ENCODE measurements at places on chromosomes 3 and 15.

GRCh38 chr15:35768949-35769348 is 223.0 kb upstream of the DPH6 start:
- DNase-seq, result no peak

GRCh38 chr3:132399054-132399929 is 18.0 kb upstream of the DNAJC13 start:
- DNase-seq, result peak; percentile 84

DNA sequence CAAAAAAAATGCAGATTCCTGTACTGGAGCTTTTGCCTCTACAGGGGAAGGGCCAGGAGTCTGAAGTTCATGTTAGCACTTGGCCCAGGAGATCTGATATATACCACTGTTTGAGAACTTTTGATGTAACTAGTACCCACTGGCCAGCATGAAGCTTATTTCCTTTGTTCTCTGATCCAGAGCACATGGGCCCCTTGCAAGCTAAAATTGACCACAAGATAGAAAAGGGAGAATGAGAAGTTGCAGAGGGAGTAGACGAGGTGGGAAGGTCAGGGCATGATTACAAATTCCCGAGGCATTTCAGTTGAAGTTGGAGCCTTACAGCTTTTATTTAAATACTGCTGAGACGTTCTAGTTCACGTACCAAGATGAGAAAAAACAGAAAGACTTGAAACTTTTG is 28.2 kb downstream of the TGM4 start:
- peak; percentile 41 for DNase-seq

GRCh38 chr3:112777811-112778210 is 68.9 kb downstream of the CD200R1L start:
- no peak for DNase-seq

DNA sequence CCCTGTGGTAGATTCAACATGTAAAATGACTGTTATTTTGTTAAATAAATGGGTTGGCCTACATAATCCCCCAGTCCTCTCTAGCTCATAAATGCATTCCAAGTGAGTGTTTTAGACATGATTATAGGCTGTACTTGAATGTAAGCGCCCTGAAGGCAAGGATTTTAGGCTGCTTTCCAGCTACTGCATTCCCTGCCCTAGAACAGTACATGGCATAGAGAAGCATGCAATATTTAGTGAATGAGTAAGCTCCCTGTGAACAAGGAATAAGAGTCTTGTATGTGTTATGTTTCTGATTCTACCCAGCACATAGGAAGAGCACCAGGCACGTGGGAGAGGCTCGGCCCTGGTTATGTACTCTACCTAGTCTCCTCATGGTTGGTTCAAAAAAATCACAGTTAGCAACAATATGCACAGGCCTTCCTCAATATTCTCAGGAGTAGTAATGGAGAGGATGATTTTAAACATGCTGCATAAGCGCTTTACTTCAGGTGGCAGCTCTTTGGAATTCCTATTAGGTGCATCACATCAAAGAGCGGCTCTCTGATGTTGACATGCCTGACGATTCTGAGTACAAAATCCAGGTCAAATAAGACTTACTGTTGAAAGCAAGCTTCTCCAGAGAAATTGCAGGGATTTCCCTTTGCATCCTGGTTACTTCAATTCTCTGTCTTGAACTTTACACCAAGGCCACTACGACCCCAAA is 456.6 kb downstream of the MAGI1 start:
- DNase-seq, result no peak

GRCh38 chr3:152331018-152331541 is 62.4 kb downstream of the MBNL1 start:
- peak; percentile 92 for DNase-seq

DNA sequence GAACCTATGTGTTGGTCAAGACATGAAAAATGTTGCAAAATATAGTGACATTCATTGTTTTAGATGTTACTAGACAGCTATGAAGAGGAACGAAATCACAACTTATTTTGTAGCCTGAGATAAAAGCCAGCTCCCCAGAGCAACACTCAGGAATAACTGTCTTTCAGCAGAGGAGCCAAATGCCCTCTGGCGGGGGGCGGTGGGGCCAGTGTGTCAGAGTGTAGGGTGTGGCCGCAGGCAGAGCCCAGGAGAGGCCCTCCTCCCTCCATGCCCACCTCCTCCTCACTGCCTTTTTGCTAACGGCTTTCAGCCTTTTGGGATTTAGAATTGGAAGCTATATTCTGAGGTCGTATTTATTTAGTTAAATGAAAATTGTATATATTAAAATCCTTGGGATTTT is 16.9 kb downstream of the APOD start:
- no peak for DNase-seq

- peak; percentile 48 for DNase-seq
Observed at GRCh38 chr3:14439501-14440167, 37.2 kb downstream of the SLC6A6 start.

DNA sequence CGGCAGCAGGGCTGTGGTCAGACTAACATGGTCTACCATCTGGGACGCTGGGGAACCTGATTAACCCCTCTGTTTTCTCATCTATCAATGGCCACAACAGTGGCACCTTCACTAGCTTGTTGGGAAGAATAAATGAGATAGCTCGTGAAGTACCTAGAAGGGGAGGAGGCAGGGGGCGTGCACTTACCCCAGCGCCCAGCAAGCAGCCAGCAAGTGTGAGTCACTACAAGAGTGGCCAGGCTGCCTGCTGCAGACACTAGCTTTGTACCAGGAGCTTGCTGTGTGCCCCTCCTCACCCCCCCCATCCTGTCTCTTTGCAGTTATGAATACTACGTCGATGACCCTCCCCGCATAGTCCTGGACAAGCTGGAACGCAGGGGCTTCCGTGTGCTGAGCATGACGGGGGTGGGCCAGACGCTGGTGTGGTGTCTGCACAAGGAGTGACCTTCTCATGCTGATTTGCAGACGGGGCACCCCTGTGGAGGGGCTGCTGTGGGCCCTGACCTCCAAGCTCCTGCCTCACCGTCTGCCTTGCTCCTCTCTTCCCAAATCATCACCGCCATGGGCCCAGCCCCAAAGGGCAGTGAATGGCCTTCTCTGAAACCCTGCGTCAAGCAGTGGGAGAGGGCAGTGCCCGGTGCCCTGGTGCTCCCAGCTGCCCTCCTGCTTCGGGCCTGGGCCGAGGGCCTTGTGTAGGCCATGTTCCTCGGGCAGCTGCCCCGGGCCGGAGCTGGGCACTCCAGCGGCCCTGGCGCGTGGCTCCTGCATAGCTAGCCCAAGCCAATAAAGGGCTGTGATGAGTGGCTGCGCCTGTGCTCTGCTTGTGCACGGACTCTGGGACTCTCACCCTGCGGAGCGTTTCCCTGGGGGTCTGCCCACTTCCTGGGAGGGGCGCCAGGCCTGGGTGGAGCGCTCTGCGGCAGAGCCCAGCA is 2.6 kb upstream of the C15orf62 start:
- peak; percentile 26 for DNase-seq

DNA sequence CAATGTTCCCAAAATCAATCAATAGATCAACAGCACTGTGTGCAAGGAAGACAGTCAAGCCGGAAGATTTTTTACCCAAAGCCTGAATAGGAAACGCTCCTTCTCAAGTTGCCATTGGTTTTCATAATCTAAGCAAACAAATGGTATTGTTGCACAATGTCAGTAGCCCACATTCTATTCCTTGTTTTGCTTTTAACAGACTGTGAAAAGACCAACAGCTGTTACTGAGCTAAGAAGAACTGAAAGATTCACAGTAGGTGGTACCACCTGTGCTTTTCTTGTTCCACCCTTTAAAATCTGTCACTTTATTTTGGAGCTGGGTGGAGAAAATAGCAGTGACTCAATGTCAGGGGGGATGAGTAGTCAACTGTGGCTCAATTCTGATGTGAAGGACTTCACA is 357.5 kb upstream of the CADM2 start:
- DNase-seq, result no peak

DNA sequence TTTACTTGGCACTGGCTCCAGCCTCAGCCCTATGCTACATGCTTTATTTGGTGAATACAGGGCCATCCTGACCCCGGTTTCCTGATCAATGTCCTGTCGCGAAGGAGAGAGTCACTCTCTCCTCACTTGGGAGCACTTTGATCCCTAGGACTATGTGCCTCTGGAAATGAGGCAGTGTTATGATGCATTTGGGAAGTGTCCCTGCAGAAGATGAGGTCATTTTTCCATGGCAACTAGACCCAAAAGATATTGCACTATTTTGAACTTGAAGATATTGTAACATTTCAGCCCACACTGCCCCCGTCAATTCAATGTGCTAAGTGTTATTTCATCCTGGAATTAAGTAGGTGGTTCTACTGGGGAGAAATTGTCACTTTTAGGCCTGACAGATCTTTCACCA is 68.0 kb downstream of the LRRK1 start:
- DNase-seq, result peak; percentile 36

DNA sequence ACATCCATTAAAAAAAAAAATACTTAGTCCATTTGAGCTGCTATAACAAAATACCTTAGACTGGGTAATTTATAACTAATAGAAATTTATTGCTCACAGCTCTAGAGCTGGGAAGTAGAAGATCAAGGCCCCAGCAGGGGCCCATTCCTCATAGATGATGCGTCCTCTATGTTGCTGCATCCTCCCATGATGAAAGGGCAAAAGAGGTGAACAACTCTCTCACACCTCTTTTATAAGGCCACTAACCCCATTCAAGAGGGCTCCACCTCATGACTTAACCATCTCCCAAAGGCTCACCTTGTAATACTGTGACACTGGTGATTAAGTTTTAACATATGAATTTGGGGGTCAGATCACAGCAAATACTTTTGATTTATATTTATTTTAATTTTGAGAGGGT is 3.0 kb upstream of the TLNRD1 start:
- no peak for DNase-seq

- DNase-seq, result no peak
Observed at GRCh38 chr3:123270818-123271217, 69.1 kb downstream of the SEC22A start.

DNA sequence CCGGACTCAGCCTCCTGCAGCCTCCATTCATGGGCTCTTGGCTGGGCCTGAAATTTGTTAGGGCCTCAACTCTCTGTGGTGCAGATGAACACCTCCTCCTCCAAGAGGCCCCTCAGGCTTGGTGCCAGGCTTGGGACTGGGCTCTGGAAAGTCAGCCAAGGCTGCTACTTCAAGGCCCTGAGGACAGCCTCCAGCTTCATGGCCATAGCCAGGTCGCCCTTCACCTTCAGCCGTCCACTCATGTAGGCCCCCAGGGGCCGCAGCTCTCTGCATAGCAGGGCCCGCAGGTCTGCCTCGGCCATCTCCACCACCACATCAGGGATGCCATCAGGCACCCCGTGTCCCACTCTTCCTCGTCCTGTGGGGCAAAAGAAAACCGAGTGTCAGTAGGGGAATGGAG is 8.3 kb downstream of the STOML1 start:
- DNase-seq, result no peak

- DNase-seq, result no peak
Observed at GRCh38 chr3:156217674-156218352, 97.4 kb downstream of the KCNAB1 start.

DNA sequence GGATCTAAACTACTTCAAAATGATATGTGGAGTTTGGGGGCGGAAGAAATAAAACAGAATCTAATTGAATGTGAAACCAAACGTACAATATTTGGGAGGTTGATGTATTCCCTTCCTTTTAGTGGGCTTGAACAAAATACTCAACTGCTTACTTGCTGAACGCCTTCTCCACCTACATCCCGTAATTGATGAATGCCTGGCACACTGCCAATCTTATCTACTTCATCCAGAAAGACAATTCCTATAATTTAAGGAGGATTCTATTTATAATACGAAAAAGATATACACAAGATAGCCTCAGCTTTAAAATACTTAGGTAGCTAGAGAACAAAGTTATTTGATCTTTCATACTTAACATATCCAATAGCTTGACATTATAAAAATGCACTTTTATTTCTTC is 23.1 kb upstream of the PDCD7 start:
- DNase-seq, result no peak

GRCh38 chr3:87041191-87041590 is 50.2 kb upstream of the VGLL3 start:
- no peak for DNase-seq

GRCh38 chr3:155217591-155217990 is 75.9 kb downstream of the STRIT1 start:
- peak; percentile 72 for DNase-seq

Measured in fibroblast of the aortic adventitia (primary cell).